ENCODE measurements at places on chromosomes 4 and X.

GRCh38 chr4:37908488-37909331 is 17.8 kb downstream of the TBC1D1 start:
- peak; percentile 15 for DNase-seq

- DNase-seq: no peak
Observed at GRCh38 chr4:15837591-15837990, 59.5 kb downstream of the CD38 start.

DNA sequence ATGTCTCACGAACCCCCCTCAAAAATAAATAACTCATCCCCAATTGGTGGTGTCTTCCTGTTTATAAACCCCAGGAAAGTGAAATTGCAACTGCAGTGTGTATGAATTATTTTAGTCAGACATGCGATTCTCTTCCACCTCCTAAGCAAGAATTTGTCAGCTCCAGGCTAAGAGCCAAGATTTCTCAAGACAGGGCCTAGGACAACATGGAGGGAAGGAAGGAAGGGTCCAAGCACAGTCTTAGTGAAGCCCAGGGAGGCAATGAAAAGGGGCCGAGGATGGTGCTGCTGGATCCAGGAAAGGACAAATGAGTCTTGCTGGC is 20.0 kb downstream of the SH3KBP1 start:
- DNase-seq: peak; percentile 19

DNA sequence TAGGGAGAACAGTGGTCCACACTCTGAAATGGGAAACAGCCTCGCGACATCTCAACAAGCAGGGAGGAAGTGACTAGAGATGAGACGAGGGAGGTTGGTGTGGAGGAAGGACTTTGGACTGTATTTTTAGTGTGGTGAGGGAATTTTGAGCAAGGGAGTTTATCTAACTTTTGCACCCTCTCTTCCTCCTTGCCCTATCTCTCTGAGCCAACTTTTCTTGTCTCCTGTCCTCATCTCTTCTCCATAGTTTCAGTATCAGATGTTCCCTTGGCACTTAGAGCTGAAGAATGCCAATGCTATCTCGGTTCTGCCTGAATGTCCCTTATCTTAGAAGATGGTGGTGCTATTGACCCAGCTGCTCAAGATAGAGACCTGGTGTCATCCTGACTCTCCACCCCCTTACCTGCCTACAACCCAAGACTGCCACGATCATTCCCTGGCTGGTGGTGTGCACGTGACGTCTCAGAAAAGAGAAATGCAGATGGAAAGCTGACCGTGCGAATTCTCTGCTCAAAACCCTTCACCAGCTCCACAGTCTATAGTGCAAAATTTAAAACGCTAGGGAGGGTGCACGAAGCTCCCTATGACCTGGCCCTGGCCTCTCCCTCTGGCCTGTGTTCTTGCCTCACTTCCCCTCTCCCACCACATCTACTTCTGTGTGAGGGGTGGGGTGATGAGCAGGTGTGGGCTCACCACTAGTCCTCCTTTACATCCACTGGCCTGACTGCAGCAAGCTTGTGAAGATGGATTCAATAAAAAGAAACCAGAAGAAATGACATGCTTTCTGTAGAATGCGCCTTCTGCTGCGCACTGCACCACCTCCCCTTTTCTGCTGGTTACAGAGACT is 20.9 kb downstream of the MPP1 start:
- DNase-seq: no peak

- no peak for DNase-seq
Observed at GRCh38 chrX:150438165-150438564, 75.0 kb downstream of the MAMLD1 start.

DNA sequence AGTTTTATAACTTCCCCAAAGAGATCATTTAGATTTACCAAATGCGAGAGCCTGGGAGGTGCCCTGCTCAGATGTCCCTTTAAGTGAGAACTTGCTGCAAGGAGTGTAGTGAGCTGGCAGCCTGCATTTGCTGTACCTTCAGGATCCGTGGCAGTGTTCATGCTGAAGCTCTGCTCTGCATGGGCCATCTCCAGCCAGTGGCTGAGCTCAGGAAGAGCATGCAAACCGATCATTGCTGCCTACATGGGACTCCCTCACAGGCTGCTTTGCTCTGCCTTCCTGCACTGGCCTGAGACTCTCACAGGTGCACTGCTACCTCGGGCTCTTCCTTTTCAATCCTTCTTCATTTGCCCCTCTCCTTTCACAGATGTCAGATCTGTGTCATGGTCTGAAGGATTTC is 152.0 kb upstream of the SFRP2 start:
- no peak for DNase-seq

GRCh38 chr4:141002323-141002805 is 130.9 kb downstream of the RNF150 start:
- no peak for DNase-seq

GRCh38 chr4:129113919-129114318 is 18.0 kb downstream of the C4orf33 start:
- DNase-seq: no peak

DNA sequence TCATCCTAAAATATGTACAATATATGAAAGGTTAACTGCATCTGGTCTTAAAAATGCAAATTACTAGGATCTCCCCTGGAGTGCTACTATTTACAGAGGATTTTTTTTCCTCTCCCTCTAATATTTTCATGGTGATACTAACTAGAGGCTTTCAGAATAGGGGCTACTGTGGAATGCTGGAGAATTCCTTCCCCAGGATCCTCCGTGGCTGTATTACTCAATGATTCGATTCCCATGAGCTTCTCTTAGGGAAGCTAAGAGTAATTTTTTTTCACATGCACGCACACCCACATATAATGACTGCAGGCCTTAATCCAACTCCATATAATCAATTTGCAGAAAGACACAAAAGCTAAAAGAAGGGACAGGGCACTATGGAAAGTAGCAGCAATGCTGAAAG is 184.7 kb downstream of the ARHGAP6 start:
- no peak for DNase-seq

DNA sequence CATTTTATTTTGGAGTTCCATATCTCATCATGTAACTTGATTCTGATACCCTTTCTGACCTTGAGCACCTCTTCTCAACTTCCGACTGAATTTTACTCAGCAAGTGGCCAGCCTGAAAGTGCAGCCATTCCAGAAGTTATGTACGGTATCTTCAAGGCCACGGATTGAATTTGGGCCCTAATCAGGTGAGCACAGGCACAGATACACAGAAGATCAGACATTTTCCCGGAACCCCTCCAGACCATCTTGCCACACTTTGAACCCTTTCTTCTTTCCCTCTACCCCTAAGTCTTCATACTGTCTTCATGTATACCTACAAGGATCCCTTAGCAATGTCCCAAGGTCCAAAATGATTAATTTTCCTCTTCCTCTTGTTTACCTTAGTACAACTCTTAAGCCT is 108.2 kb downstream of the FNIP2 start:
- no peak for DNase-seq

- peak; percentile 29 for DNase-seq
Observed at GRCh38 chr4:153486281-153487151, 20.4 kb downstream of the TMEM131L start.

DNA sequence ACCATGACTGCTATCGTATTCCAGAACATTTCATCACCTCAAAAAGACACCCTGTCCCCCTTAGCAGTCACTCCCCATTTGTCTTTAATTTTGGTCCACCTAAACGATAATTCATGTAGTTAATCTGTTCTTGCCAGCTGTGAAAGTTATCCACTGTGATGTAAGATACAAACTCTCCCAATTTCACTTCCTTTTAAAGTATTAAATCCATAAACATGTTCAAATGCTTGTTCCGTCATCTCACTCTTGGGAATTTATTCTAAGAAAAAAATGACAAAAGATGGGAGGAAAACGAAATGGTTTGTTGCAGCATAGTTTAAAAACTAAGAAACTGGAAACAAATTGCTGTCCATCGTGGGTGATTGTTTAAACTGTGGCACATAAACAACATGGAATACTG is 53.7 kb upstream of the IRF2 start:
- DNase-seq: no peak

- peak; percentile 45 for DNase-seq
Observed at GRCh38 chr4:161581262-161582230, 582.3 kb downstream of the FSTL5 start.

DNA sequence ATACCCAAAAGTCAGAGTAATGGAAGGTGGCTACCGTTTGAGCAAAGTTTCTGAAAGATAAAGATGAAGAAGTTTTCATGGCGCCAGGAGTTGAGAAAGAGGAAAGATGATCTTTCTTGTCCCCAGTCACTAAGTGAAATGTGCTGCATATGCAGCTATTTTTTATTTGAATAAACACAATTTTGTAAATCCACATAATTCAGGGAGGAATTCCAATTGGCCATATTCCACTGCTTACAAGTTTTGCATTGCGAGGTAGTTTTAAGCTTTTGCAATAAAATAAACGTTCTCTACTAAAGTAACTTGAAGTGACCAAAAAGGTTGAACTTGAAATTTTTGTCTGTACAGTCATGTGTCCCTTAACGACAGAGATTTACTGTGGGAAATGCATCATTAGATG is 139.3 kb upstream of the VCX2 start:
- no peak for DNase-seq

DNA sequence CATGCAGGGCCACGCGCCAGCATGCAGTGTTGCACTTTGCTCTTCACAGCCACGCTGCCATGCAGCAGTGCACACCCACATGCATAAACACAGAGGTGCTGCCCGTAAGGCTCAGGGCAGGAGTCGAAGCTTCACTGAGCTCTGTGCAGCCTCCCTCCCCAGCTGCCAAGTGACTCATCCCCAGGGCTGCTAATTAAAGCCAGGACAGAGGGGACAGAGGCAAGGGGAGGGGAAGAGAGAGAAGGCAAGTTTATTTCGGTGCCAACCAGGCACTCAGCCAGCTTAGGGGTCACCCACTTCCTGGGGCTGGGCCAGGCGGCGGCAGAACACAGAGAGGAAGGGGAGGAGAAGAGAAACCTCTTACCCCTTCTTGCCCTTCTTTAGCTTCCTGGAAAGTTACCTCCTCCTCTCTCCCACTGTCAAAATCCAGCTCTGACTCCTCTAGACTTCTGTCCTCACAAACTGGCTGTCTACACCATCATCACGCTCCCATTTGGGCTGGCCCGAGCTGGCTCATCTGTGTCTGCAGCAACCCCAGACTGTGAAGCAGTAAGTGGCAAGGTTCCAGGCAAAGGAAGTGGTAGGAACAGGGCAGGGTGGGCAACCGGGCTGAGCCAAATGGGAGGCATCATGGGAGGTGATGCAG is 6.2 kb upstream of the IQSEC2 start:
- peak; percentile 85 for DNase-seq

Data from A673 (cell line).